ENCODE measurements at places on chromosomes 11 and 22.

DNA sequence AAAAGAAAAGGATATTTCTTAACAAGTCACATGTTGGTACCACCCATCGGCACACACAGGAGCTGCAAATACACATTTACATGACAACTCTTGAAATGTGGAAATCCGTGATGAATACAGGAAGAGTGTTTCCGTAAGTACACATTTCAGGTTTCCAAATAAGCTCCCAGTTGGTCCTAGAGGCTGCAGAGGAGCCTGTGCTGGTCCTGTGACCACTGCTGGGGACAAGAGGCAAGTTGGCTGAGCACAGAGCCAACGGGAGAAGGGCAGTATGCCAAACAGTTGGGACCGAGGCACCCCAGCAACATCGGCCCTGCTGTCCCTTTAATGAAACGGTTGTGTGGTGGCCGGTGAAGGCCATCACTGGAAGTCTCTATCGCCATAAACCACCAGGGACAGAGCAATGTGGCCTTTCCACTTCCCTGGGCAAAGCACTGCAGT, 38.5 kb upstream of the ARFGAP3 start:
- peaks cover 44% of the 10 kb centered on the region for H3K4me1 ChIP-seq
- no peak for DNase-seq
- H3K27me3 ChIP-seq, result no peaks in the 10 kb centered on the region
- no peak overlapping the region for H3K4me3 ChIP-seq

- no peaks in the 10 kb centered on the region for H3K27me3 ChIP-seq
- H3K27ac ChIP-seq, result peak overlapping the region; percentile 4
- H3K36me3 ChIP-seq, result peaks cover 22% of the 10 kb centered on the region
- no peak for DNase-seq
Observed at GRCh38 chr11:35227576-35228327, 88.8 kb downstream of the CD44 start.

DNA sequence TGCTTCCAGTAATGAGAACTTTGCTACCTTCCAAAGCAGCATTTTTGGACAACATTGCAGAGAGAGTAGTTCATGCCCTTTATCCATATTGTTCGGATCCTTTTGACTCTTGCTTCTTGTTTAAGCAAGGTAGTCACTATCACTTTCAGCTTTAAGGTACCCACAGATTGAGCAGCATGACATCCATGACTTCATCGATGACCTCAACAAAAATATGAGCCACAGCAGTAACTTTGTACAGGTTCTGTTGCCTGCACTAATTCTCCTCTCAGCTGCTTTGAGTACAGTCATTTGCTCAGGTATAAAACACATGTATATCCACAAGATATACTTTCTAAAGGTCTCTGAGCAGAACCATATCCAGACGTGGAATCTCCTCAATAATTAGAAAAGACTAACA, 546.3 kb downstream of the SOX6 start:
- DNase-seq, result no peak
- no peaks in the 10 kb centered on the region for H3K27me3 ChIP-seq
- no peaks in the 10 kb centered on the region for H3K36me3 ChIP-seq
- H3K4me3 ChIP-seq, result no peak overlapping the region

GRCh38 chr11:83862691-83863090, 576.5 kb upstream of the CCDC90B start:
- DNase-seq, result no peak
- H3K4me3 ChIP-seq, result no peak overlapping the region
- H3K36me3 ChIP-seq, result no peaks in the 10 kb centered on the region
- H3K27me3 ChIP-seq, result no peaks in the 10 kb centered on the region
- no peak overlapping the region for H3K27ac ChIP-seq

- no peaks in the 10 kb centered on the region for H3K27me3 ChIP-seq
- H3K4me1 ChIP-seq, result peaks cover 10% of the 10 kb centered on the region
- no peak overlapping the region for H3K4me3 ChIP-seq
- no peaks in the 10 kb centered on the region for H3K36me3 ChIP-seq
Observed at GRCh38 chr11:79170321-79170720, 270.5 kb downstream of the TENM4 start.

DNA sequence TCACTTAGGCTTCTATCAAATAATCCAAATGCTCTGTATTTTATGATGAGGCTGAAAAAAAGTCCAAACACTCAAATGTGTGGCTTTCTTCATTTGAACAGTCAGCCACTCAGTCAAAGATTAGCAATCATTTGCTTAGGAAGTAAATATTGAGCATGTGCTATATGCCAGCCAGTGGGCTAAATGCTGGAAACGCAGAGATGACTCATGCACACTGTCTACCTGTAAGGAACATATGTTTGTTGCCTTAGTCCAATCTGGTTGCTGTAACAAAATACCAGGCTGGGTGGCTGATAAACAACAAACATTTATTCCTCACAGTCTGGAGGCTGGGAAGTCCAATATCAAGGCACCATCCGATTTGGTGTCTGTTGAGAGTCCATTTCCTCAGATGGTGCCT, 617.3 kb downstream of the NTM start:
- no peak overlapping the region for H3K4me3 ChIP-seq
- H3K4me1 ChIP-seq, result no peaks in the 10 kb centered on the region
- no peaks in the 10 kb centered on the region for H3K36me3 ChIP-seq
- no peaks in the 10 kb centered on the region for H3K27me3 ChIP-seq
- no peak for DNase-seq
- no peak overlapping the region for H3K27ac ChIP-seq

DNA sequence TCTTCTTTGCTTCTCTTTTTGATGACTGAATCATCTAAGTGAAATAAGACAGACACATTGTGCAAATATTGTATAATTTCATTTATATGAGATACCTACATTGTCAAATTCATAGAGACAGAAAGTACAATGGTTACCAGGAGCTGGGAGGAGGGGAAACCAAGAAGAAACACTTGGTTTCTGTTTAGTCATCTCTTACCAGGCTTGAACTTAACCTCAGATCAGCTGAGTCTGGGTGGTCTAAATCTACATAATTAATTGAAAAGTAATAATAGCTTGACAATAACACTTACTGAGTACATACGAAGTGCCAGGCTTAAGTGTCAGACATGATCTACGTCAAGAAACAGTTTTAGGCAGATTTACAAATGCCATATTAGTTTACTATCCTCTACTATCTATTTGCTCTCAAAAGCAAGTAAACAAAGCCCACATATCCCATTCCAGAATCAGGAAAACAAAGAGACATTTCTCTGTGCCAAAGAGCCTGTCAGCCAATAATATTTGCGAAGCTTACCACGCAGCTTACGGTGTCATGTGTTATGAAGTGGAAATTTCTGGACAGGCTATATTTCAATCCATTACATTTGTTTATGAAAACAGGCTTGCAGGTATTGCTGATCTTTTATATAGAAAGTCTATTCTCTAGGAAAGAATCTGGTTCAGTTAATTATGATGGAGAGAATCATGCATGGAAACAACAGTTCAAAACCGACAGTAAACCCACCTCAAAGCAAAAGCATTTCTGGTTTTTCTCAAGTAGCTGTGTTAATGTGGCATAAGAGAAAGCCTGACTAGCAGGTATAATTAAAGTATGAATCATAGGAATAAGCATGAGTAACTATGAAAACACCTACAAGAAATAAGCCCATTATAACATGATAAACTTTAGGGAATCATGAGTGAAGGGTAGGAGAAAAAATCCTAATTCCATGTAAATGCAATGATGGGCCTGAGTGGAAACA, 2.7 kb upstream of the ARHGAP42 start:
- no peaks in the 10 kb centered on the region for H3K27me3 ChIP-seq
- no peaks in the 10 kb centered on the region for H3K36me3 ChIP-seq
- H3K27ac ChIP-seq, result peak overlapping the region; percentile 14
- H3K4me3 ChIP-seq, result no peak overlapping the region
- H3K4me1 ChIP-seq, result peaks cover 12% of the 10 kb centered on the region

- no peaks in the 10 kb centered on the region for H3K36me3 ChIP-seq
- no peaks in the 10 kb centered on the region for H3K27me3 ChIP-seq
- no peak overlapping the region for H3K27ac ChIP-seq
- H3K4me1 ChIP-seq, result no peaks in the 10 kb centered on the region
Observed at GRCh38 chr11:45772986-45773785, 31.8 kb upstream of the SLC35C1 start.

- no peaks in the 10 kb centered on the region for H3K27me3 ChIP-seq
- no peaks in the 10 kb centered on the region for H3K36me3 ChIP-seq
- H3K4me1 ChIP-seq, result no peaks in the 10 kb centered on the region
- no peak overlapping the region for H3K4me3 ChIP-seq
Observed at GRCh38 chr11:36187622-36188021, 101.6 kb downstream of the COMMD9 start.

- no peak overlapping the region for H3K4me3 ChIP-seq
- no peaks in the 10 kb centered on the region for H3K27me3 ChIP-seq
- no peak overlapping the region for H3K27ac ChIP-seq
- no peak for DNase-seq
- H3K36me3 ChIP-seq, result no peaks in the 10 kb centered on the region
Observed at GRCh38 chr11:86873573-86874083, 73.3 kb downstream of the PRSS23 start.

DNA sequence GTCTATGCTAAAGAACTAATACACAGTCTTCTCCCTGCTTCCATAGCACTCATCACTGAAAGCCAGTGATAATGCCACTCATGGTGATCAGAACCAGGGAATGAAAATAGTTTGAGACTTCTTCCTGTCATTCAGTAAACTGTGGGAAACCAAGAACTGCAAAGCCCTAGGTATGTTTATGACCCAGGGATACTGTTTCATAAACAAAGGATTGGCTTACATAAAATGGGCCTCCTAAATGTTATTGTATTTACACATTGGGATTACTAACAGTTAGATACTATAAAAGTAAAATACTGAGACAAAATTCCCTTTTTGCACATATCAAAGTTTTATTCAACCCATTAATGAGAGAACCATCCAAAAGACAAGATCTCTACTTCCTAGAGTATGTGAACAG, 21.3 kb upstream of the CWF19L2 start:
- H3K27ac ChIP-seq, result no peak overlapping the region
- no peaks in the 10 kb centered on the region for H3K27me3 ChIP-seq
- DNase-seq, result no peak
- no peaks in the 10 kb centered on the region for H3K36me3 ChIP-seq
- H3K4me3 ChIP-seq, result no peak overlapping the region

DNA sequence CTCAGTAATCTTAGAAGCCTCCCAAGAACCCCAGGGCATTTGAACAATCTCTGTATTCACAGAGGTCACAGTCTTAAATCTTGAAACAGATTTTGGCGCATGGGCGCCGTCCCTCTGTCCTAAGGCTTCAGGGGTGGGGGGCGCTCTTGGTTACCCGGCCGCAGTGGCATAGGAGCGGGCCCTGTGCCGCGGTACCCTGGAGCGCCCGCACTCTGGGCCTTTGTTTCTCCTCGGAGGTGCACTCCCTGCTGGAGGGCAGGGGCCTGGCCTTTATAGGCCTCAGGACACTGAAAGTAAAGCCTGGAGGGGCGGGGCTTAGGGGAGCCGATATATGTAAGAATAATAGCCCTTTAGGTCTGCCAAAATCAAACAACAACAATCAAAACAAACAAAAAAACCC, 197.3 kb upstream of the FOLH1 start:
- H3K4me3 ChIP-seq, result no peak overlapping the region
- H3K27me3 ChIP-seq, result no peaks in the 10 kb centered on the region
- H3K4me1 ChIP-seq, result no peaks in the 10 kb centered on the region
- H3K36me3 ChIP-seq, result no peaks in the 10 kb centered on the region
- H3K27ac ChIP-seq, result no peak overlapping the region
- DNase-seq, result no peak

- peak; percentile 81 for DNase-seq
- peaks cover 21% of the 10 kb centered on the region for H3K4me1 ChIP-seq
- peak overlapping the region; percentile 81 for H3K4me3 ChIP-seq
- H3K27ac ChIP-seq, result peak overlapping the region; percentile 95
- H3K27me3 ChIP-seq, result no peaks in the 10 kb centered on the region
Observed at GRCh38 chr11:65013130-65013887, 651 bp upstream of the ARL2 start.

DNA sequence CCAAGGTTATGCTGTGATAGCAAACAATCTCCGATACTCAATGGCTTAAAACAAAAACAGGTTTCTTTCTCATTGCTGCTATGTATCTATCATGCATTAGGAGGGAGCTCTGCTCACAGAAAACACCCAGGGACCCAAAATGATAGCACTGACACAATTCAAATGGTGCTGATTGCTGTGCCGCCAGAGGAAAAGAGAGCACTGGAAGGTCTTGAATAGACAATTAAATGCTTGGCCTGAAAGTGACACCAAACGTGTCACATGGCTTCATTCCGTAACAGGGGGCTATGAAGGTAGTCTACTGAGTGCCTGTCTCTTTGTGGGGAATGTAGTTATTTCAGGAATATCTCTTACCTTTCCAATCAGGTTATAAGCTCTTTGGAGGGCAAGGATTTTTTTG, 94.2 kb downstream of the FAR1 start:
- H3K27me3 ChIP-seq, result no peaks in the 10 kb centered on the region
- H3K27ac ChIP-seq, result no peak overlapping the region
- DNase-seq, result no peak
- H3K36me3 ChIP-seq, result no peaks in the 10 kb centered on the region

GRCh38 chr11:109106151-109106906, 315.7 kb upstream of the C11orf87 start:
- no peaks in the 10 kb centered on the region for H3K27me3 ChIP-seq
- no peaks in the 10 kb centered on the region for H3K36me3 ChIP-seq
- no peaks in the 10 kb centered on the region for H3K4me1 ChIP-seq

- no peak overlapping the region for H3K27ac ChIP-seq
- no peaks in the 10 kb centered on the region for H3K36me3 ChIP-seq
- no peak overlapping the region for H3K4me3 ChIP-seq
- no peak for DNase-seq
- H3K4me1 ChIP-seq, result no peaks in the 10 kb centered on the region
Observed at GRCh38 chr11:117829369-117829725, 4.8 kb upstream of the FXYD2 start.

GRCh38 chr11:129287920-129288319, 87.7 kb upstream of the BARX2 start:
- no peak overlapping the region for H3K4me3 ChIP-seq
- H3K27me3 ChIP-seq, result no peaks in the 10 kb centered on the region
- DNase-seq, result no peak
- no peaks in the 10 kb centered on the region for H3K36me3 ChIP-seq

GRCh38 chr11:75873417-75874221, 58.6 kb downstream of the UVRAG start:
- H3K27me3 ChIP-seq, result no peaks in the 10 kb centered on the region
- no peaks in the 10 kb centered on the region for H3K36me3 ChIP-seq
- no peaks in the 10 kb centered on the region for H3K4me1 ChIP-seq
- H3K27ac ChIP-seq, result no peak overlapping the region
- DNase-seq, result no peak
